Activated T-helper 2 cell treated with anti-CD3 and anti-CD28 coated beads, Interferon-gamma antibody, Interleukin-2, Interleukin-4, amounts not matched to agents 10 μg/mL and 5 μg/mL and 100 μg/mL, durations not matched to agents 14 hours and 24 hours and 36 hours (primary cell): ENCODE measurements at places on chromosomes 5 and 9. TPM values are rescaled to one million over a fixed set of nuclear protein-coding genes. Genes with fewer than 3 reads are reported as not detected.

The STKLD1 gene
- 0.87 and 1.0 TPM in 2 replicates for total RNA-seq

- H3K4me1 ChIP-seq: no peaks in the 10 kb centered on the region
- no peak overlapping the region for H3K4me3 ChIP-seq
- H3K36me3 ChIP-seq: no peaks in the 10 kb centered on the region
- H3K27ac ChIP-seq: no peak overlapping the region
- DNase-seq: no peak
These were observed 92.6 kb upstream of the GAS1 start for GRCh38 chr9:87039809-87040392.

The TAS2R1 gene
- not detected in 2 replicates for total RNA-seq

- H3K4me3 ChIP-seq: no peak overlapping the region
- no peaks in the 10 kb centered on the region for H3K27me3 ChIP-seq
- DNase-seq: no peak
- peaks cover 3% of the 10 kb centered on the region for H3K4me1 ChIP-seq
- H3K36me3 ChIP-seq: no peaks in the 10 kb centered on the region
These were observed 288.2 kb upstream of the MAP3K1 start for GRCh38 chr5:56527174-56527573.

The BTNL8 gene
- 0.18 and 0.25 TPM in 2 replicates for total RNA-seq

DNA sequence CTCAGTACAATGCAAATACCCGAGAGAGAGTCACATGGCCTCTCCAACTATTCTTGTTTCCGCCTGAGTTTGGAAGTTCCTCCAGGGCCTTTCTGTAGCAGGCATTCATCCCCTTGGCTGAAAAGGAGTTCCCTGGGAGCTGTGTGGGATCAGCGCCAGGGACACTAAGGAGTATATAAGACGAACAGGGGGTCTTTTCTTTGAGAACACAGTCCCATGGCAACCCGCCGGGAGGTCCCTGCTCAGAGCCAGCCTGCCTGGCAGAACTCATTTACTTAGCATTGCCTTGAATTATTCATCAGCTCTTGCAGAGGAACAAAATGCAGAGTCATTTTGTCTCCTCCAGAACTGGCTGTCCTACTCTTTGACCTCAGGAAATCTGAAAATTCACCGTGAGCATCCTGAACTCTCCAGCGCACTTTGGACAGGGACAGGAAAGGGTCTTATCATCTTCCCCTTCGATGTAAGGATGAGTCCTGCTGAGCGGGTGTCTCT, 120.4 kb upstream of the OSMR start:
- no peak overlapping the region for H3K4me3 ChIP-seq
- H3K27ac ChIP-seq: no peak overlapping the region
- DNase-seq: no peak
- H3K4me1 ChIP-seq: peaks cover 2% of the 10 kb centered on the region
- no peaks in the 10 kb centered on the region for H3K27me3 ChIP-seq

- no peak for DNase-seq
- no peak overlapping the region for H3K27ac ChIP-seq
- H3K4me1 ChIP-seq: no peaks in the 10 kb centered on the region
- no peaks in the 10 kb centered on the region for H3K36me3 ChIP-seq
These were observed 12.9 kb downstream of the PLPP7 start for GRCh38 chr9:131302244-131303075.

The GEMIN5 gene
- total RNA-seq: 33.9 and 36.7 TPM in 2 replicates

- H3K27ac ChIP-seq: no peak overlapping the region
- H3K27me3 ChIP-seq: no peaks in the 10 kb centered on the region
- H3K4me1 ChIP-seq: peaks cover 4% of the 10 kb centered on the region
- H3K36me3 ChIP-seq: no peaks in the 10 kb centered on the region
- H3K4me3 ChIP-seq: no peak overlapping the region
- no peak for DNase-seq
These were observed 20.9 kb downstream of the FAM151B start for GRCh38 chr5:80508844-80509243.

DNA sequence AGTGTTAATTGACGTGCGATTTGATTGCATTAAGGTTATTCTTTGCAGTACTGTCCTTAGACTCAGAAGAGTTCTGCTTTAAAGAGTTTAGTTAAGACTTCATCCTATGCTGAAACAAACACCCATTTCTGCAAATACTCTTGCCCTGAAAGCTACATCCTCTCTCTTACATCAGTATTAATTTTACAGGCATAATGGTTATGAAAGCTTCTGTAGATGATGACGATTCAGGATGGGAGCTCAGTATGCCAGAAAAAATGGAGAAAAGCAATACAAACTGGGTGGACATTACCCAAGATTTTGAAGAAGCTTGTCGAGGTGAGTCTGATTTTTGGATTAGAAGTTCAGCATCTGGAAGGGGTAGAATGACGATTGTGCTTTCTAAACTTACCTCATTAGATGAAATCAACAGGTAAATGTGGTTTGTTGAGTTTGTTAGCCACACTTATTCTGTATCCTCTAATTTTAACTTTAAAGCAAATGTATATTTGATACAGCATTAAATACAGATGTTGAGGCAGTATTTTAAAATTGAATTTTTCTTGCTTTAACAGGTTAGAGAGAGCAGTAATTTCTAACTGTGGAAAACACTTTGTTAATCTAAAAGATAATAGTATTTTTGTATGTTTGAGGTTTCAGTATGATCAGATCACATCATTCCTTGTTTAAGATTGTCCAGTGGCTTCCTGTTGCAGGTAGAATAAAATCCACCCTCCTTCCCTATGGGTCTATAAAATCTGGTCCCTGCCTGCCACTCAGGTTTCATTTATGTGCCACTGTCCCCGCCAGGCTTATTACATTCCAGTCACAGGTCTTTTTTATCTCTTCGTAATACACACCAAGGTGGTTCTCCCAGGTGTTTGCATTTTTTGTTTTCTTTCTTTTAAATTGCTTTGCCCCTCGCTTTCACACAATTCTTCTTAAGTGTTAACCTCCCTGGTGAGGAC, 1.3 kb downstream of the NAA35 start:
- H3K27me3 ChIP-seq: no peaks in the 10 kb centered on the region
- DNase-seq: no peak
- H3K36me3 ChIP-seq: peaks cover 11% of the 10 kb centered on the region
- H3K4me3 ChIP-seq: no peak overlapping the region
